ENCODE measurements at places on chromosomes 12 and 14. TPM values are rescaled to one million over a fixed set of nuclear protein-coding genes. Genes with fewer than 3 reads are reported as not detected.

DYNLL1 gene
- total RNA-seq = 359 TPM

KRT6C gene
- not detected for total RNA-seq

DNA sequence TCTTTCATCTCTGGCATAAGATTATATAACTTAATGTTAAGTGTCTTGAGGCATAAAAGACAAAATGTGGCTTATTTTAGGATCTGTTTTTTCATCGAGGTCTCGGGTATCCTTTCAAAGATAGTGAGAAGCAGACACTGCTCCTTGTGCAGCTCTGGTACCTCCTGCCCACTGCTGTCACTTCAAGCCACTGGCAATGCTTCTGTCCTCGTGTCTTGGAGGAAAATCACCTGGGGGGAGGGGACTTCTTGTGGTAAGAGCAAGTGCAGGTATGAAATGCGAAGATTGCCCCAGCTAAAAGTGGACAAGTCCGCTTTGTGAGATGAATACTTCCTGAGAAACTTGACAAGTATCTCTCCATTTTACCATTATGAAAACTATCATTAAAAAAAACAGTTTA is 37.8 kb upstream of the DYNC1H1 start:
- no peak for DNase-seq

DNA sequence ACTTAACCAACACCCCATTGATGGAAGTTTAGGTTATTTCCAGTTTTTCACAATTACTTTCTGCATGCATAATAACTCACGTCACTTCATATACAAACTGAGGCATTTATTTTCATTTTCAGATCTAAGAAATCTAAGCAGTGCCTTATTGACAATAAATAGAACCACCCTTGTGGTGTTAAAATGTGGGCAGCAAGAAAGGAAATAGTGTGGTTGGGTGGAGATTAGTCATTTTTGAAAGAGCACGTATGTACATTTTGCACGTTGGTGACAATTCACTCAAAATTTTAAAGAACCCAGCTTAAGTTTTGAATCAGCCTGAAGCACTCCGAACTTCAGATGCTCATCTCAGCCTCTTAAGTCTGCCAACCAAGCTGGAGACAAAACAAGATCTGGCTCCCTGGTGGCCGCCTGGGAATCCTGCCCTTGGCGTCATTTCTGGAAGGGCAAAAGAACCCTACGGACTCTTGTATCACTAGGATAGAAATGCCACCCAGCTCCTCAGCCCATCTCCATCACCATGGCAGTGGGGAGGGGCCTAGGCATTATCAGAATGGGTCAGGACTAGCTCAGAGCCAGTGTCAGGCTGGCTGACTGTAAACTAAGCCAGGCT is 89.5 kb upstream of the BCL2L14 start:
- DNase-seq = no peak

All from colonic mucosa (tissue), 4 donors.